ENCODE measurements at places on chromosomes 6 and 20.

DNA sequence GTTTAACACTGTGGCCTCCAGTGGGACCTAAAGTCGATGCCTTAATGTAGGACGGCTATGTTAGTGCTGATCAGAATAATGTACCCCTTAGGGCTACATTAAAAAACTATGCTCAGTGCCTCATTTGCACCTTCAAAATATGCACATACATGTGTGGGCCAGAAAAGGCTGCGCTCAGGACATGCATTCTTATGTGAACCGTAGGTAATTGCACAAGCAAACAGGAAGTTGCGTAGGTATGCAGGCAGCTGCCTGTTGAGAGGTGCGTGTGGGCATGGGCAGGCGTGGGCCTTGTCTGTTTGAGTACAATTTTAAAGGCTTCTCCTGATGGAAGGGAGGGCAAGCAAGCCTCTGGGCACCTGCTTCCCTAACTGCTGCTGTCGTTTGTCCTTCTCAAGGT lies 116.2 kb upstream of the JAG1 start:
- DNase-seq, result no peak

- no peak for DNase-seq
Measured at GRCh38 chr20:58597249-58597891, 53.7 kb upstream of the STX16 start.

DNA sequence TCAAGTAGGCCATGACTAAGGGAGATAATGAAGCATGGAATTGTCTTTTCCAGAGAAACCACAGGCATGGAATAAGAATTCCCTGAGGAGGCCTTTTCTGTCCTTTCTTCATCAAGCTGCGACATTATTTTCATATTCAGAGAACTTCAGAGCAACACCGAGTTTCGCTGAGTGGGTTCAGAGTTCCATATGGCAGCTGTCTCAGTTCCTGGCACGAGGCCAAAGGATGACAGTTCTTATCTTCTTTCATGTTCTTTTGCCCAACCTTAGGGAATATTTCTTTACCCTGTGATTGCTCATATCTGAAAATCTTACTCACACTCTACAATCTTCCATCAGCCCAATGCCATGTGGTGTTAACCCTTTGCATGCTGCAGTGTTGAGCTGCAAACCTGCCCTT lies 135.3 kb upstream of the BMP2 start:
- no peak for DNase-seq

DNA sequence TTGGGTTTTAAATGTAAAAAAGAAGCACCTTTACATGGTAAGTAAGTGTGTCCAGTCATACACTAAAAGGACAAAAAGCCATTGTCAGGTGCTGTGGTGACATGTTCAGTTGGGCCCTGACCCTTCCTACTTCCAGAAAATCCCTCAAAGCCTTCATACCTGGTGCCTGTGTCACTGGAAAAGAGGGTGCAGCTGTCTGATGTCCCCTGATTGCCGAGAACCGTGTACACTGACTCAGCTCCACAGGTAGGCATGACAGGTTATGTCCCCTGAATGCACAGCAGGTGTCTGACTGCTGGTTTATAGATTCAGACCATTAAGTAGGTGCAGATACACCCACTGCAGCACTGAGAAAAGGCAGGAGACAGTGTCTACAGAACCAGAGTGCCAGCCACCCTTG lies 99.1 kb downstream of the FOXC1 start:
- DNase-seq, result no peak

All from cardiac septum (tissue), 1 donor.